ENCODE measurements at places on chromosomes 2 and 18. TPM values are rescaled to one million over a fixed set of nuclear protein-coding genes. Genes with fewer than 3 reads are reported as not detected.

The COL4A3 gene
- total RNA-seq = 1.2 TPM

The GAL3ST2 gene
- 1.5 TPM for total RNA-seq

The DQX1 gene
- total RNA-seq = 0.74 TPM

The UGT1A9 gene
- total RNA-seq = not detected

The INHBB gene
- total RNA-seq = 0.16 TPM

The RAB31 gene
- total RNA-seq = 18.8 TPM

The UGT1A5 gene
- not detected for total RNA-seq

The RAPGEF4 gene
- total RNA-seq = 4.7 TPM

The ZRANB3 gene
- total RNA-seq = 15.2 TPM

The AQP4 gene
- total RNA-seq = 3.8 TPM

The DSC1 gene
- not detected for total RNA-seq

The CPLX4 gene
- total RNA-seq = not detected

The LRATD1 gene
- total RNA-seq = 5.7 TPM

The ARHGAP25 gene
- total RNA-seq = 2.5 TPM

The MAL gene
- total RNA-seq = 2.6 TPM

The CELF4 gene
- 2.6 TPM for total RNA-seq

The SLC4A3 gene
- total RNA-seq = 5.6 TPM

The CYP26B1 gene
- 0.31 TPM for total RNA-seq

The CYP27C1 gene
- 3.0 TPM for total RNA-seq

The UGT1A7 gene
- not detected for total RNA-seq

The GALR1 gene
- 0.74 TPM for total RNA-seq

The AOX1 gene
- total RNA-seq = 5.0 TPM

The CNDP1 gene
- not detected for total RNA-seq

The TNS1 gene
- 5.7 TPM for total RNA-seq

The MYO3B gene
- total RNA-seq = 0.19 TPM

The DRC1 gene
- not detected for total RNA-seq

The LRP1B gene
- 0.89 TPM for total RNA-seq

The BCL2 gene
- total RNA-seq = 4.0 TPM

The GREB1 gene
- total RNA-seq = 36.5 TPM

The ZAP70 gene
- total RNA-seq = 0.12 TPM

All from GM23338 (cell line).